Stimulated activated CD8-positive, alpha-beta memory T cell treated with anti-CD3 and anti-CD28 coated beads, Interleukin-4, amount 100 ng/mL, for 48 hours (primary cell): ENCODE measurements at places on chromosomes 1 and 21.

- no peak for DNase-seq
These were observed 12.4 kb downstream of the USP25 start for GRCh38 chr21:15742052-15742670.

DNA sequence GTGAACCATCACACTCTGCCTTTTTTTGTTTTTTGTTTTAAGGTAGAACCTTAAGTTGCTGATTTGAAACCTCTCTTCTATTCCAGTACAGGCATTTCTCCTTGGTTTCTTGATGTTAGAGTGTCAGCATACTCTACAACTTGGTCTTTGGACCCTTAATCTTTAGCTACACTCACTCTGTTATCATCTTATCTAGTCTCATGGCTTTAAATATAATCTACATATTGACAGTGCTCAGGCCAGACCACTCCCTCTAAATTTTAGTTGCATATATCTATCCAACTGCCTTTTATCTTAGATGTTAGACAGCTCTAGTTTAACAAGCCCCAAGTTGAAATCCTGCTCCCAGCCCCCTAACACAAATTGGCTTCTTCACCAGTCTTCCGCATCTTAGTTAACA, 22.1 kb downstream of the NME7 start:
- DNase-seq: no peak

DNA sequence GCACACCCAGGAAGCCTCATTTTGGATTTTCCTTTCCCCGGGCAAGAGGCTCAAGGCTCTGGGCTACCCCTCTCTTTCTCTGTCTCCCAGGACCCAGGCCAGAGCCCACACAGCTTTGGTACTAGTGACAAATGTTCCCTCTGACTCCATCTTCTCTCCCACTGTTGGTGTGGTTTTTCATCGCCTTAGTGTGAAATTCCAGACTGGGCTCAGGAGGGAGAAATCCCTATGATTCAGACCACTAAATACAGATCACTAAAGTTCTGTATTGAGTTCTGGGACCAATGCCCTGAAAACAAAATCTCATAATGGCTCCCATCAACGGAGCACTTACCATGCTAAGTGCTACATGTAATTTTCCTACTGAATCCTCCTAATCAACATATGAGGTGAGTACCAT, 26.1 kb downstream of the IQGAP3 start:
- no peak for DNase-seq

- no peak for DNase-seq
These were observed 33.4 kb downstream of the JAK1 start for GRCh38 chr1:64932962-64933295.

DNA sequence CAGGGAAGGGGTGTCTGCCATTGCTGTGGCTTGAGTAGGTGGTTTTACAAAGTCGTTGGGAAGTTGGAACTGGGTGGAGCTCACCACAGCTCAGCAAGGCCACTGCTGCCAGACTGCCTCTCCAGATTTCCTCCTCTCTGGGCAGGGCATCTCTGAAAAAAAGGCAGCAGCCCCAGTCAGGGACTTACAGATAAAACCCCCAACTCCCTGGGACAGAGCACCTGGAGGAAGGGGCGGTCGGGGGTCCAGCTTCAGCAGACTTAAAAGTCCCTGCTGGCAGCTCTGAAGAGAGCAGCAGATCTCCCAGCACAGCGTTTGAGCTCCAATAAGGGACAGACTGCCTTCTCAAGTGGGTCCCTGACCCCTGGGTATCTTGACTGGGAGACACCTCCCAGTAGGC, 124.2 kb downstream of the LHX8 start:
- DNase-seq: no peak

DNA sequence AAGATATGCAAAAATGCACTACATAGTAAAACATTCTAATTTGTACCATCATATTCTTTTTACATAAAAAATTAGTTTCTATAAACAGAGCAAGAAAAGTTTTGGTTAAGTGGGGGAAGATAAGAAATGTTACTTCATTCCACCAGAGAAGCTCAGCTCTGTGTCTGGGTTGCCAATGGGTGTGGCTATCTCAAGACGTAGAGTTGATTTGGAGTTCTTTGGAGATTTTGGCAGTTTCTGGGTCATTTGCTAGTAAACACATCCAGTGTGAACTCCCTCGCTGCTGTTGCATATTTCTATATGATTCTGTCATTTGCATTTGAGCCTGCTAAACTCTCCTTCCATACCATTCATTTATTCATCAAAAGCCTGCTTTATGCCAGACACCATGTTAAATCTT, 7.2 kb downstream of the RGL1 start:
- no peak for DNase-seq

DNA sequence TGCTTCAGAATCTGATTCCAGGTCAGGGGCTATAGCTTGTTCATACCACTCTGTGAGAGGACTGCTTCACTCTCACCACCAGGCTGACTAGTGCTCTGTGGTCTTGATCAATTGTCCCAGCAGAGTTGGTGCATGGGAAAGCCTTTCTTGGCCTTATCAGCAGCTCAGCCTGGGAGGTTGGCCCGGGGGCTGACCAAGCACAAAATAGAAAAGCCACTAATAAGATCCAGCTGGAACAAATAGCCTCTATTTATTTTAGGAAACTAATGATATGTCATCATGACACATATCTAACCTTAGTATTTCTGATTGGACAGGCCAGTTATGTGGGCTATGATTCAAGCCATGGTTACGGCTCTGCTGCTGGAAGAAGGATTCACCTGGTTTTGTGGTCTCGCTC, 134.2 kb downstream of the GDAP2 start:
- DNase-seq: no peak

GRCh38 chr1:35600593-35600992, 27.5 kb downstream of the TFAP2E start:
- no peak for DNase-seq

GRCh38 chr1:155070721-155071569, 7.4 kb downstream of the EFNA4 start:
- DNase-seq: peak; percentile 82

DNA sequence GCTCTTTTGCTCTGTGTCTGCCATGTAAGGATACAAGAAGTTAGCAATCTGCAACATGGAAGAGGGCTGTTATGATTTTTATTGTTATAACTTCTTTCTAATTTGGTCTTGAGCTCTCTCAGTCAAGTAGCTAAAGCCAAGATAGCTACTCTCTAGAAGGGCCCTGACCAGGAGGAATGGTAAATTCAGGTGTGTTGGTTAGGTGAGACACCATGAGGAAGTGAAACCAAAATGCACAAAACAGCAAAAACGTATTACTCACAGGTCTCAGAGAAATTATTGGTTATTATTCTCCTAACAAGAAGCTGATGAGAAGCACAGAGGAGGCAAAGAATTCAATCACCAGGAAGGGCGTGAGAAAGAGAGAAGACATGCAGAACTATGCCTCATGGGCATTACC, 51.8 kb upstream of the INSL5 start:
- DNase-seq: no peak

DNA sequence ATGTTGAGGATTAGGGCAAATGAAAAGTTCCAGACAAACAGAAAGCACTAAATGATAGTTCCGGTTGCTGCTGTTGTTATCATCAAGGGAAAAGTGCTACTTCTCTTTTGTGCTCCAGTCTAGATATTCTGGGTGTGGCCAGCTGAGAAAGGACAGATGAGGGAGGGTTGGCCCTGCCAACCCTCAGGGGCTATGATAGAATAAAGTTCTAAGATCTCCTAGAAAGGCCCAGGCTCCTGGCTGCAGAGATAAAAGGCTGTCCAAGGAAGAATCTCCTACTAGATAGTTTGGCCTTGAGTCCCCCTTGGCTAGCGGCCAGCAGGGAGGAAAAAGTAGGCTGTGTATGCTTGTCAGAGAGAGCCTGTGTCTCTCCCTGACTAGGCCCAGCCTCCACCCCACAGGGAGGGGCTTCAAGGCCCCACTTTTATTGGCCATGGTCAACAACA, 31.5 kb downstream of the RIMS3 start:
- no peak for DNase-seq

DNA sequence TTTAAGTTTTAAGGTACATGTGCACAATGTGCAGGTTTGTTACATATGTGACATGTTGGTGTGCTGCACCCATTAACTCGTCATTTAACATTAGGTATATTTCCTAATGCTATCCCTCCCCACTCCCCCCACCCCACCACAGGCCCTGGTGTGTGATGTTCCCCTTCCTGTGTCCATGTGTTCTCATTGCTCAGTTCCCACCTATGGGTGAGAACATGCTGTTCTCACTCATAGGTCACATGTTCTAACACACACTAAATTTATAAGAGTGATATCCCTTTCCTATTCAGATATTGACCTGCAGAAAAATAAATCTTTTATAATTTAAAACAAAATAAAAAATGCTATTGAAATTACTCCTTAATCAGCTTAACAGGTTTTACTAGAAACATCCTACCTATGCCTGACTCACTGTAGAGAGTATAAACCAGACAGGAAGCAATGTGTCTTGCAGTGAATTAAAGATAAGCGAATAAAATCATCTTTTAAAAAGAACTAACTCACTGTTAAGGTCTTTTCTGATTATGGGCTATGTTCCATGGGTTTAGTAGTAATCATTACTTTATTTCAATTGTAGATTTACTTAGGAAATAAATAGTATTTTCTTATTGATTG, 82.0 kb upstream of the DPH5 start:
- DNase-seq: no peak

- DNase-seq: no peak
These were observed 126.5 kb downstream of the CAPN8 start for GRCh38 chr1:223538981-223539380.

DNA sequence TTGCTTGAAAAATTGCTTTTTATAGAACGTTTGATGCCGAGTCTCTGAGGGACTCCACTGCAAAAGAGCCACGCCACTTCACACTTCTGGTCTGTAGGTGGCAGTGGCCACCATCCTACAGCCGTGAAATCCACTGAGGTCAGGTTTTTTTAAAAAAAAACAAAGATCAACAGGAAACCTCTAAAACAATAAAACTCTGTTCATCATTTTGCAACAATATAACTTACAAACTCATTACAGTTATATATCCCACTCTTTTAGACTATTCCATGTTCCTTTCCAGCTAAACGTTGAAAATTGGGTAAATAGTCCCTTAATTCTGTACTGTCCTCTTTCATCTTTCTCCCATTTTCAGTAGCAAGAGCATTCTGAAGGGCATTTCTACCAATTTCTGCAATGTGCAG, 64.6 kb upstream of the FMN2 start:
- no peak for DNase-seq

- DNase-seq: no peak
These were observed 49.7 kb downstream of the FHAD1 start for GRCh38 chr1:15296585-15297321.

DNA sequence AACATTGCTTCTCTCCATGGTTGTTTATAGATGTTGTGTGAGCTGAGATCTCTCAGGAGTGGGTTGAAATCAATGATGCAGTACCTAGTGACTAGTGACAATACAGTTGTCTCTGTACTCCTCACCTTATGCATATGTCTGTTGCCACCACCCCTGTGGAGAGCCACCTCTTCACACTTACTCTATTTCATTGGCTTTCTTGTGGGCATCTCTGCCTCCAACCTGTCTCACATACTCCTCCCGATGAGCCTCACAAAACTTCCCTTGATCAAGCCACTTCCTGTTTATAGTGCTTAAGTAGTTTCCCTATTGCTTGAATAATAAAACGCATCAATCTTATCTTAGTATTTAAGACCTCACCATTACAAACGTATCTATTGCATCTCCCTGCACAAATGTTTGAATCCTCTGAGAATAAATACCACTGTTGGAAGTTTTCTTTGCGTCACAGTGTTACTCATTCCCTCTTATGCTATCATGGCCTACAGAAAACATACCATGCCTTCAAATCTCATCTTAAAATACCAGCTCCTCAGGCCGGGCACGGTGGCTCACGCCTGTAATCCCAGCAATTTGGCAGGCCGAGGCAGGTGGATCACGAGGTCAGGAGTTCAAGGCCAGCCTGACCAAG, 54.7 kb upstream of the GREM2 start:
- no peak for DNase-seq

DNA sequence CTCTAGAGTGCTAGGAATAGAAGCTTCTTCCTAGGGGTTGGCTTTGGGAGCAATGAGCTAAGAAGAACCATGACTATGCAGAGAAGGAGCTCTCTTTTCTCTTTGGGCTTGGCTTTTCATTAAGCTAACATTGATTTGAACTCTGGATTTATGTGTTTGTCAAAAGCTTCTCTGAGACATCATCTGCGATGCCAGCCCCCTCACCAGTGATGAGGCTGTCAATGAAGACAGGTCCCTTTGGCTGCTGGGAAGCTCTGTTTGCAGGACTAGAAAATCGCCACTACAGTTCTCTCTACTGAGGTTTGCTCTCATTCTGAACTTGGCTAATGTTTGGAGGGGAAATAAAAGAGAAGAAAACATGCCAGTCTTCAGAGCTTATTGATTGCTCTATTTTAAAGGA, 185.0 kb downstream of the PCP4 start:
- no peak for DNase-seq
